Breast epithelium (tissue), 4 donors: ENCODE measurements at places on chromosomes 2 and 18. TPM values are rescaled to one million over a fixed set of nuclear protein-coding genes. Genes with fewer than 3 reads are reported as not detected.

GRCh38 chr2:232925153-232925820, 55.2 kb downstream of the SNORC start:
- DNase-seq: no peak

GRCh38 chr2:205451901-205452512, 230.3 kb upstream of the NRP2 start:
- no peak for DNase-seq

- DNase-seq: no peak
These were observed 209.5 kb downstream of the DYSF start for GRCh38 chr2:71662665-71663394.

DNA sequence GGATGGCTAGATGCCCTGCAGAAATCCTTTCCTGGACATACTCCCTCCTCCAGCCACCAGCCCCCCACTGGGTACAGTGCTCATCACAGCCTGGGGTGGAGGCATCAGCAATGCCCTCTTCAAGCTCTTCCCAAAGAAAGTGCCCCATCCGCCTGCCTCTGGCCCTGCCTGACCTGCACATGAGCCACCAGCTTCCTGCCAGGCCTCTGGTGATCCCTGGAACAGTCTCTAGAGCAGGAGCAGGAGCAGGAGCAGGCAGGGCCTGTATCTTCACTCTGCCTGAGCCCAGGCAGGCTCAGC, 54.1 kb upstream of the CAB39 start:
- DNase-seq: no peak

- no peak for DNase-seq
These were observed 304.7 kb downstream of the FBXO15 start for GRCh38 chr18:73842795-73843394.

- no peak for DNase-seq
These were observed 35.1 kb downstream of the EHD3 start for GRCh38 chr2:31269087-31269486.

The HMSD gene
- not detected for total RNA-seq

DNA sequence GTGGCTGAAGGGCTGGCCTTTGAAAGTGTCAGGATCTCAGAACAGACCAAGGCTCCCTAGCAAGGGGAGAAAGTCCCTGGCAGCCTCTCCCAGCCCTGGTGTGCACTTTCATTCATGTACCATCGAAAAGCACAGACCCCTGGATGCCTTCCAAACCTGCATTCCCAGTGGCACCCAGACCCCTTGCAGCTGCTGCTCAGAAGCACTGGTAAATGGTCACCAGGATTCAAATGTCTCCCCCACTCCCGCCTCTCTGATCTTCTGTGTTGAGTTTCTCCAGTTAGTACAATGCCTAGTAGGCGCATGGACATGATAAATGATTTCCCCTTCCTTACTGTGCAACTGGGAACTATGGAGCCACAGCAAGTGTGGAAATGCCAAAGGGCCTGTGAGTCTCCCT, 180.0 kb downstream of the GLI2 start:
- DNase-seq: no peak
